ENCODE measurements at places on chromosomes 16 and 17.

GRCh38 chr16:62462971-62463370 lies 426.7 kb upstream of the CDH8 start:
- no peak for DNase-seq

- no peak for DNase-seq
These were observed 805 bp upstream of the C16orf95 start for GRCh38 chr16:87317750-87318644.

DNA sequence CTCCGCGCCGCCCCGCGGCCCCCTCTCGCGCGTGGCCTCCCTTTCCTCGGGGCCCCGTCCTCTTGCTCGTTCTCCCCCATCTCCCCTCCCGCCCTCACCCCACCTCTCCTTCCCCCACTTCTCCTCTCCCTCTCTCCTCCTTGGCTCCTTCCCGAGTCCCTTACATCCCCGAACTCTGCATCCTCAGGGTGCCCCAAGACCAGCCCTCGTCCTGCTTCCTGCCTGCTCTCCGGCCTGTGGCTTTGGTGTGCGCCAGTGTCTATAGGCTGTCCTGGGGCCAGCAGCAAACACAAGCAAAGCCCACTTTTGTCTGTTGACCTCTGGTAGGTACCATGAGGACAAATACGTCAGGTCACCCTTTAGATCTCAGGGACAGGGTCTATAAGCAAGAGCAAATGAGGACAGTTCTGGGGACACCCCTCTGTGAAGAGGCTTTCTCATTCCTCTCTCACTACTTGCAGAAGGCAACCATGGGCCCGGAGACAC lies 284 bp upstream of the COPZ2 start:
- DNase-seq: peak; percentile 73

- no peak for DNase-seq
These were observed 95.1 kb downstream of the METRNL start for GRCh38 chr17:83174362-83175118.

GRCh38 chr16:1200014-1200627 lies 24.9 kb downstream of the TPSG1 start:
- DNase-seq: no peak

DNA sequence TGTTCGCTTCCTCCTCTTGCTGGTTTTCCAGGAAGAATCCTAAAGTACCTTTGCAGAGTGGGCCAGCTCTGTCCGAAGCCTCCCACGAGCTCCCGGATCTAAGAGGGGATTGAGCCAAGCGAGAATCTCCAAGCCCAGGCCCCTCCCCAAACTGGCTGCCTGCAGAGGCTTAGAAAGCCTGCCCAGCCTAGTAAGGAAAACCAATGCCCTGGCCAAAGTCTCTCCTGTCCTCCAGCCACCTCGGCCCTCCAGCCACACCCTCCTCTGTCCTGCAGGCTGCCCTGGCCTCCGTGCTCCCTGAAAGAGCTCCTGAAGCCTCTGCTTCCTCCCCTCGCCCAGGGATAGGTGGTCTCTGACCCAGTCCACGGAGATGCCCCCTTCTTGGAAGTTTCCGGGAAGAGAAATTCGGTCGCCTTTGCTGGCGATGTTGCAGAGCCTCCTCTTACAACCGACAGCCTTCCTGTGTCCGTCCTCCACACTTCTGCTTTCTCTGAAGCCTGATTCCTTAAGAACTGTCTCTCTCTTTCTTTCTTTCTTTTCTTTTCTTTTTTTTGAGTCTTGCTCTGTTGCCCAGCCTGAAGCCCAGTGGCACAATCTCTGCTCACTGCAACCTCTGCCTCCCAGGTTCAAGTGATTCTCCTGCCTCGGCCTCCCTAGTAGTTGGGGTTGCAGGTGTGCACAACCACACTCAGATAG lies 54.9 kb upstream of the TOB1 start:
- DNase-seq: no peak

GRCh38 chr17:2694381-2695242 lies 17.0 kb downstream of the CLUH start:
- DNase-seq: no peak

GRCh38 chr17:79836510-79836971 lies 2.7 kb downstream of the CBX4 start:
- no peak for DNase-seq

GRCh38 chr17:83067718-83068261 lies 11.6 kb upstream of the METRNL start:
- DNase-seq: peak; percentile 60

DNA sequence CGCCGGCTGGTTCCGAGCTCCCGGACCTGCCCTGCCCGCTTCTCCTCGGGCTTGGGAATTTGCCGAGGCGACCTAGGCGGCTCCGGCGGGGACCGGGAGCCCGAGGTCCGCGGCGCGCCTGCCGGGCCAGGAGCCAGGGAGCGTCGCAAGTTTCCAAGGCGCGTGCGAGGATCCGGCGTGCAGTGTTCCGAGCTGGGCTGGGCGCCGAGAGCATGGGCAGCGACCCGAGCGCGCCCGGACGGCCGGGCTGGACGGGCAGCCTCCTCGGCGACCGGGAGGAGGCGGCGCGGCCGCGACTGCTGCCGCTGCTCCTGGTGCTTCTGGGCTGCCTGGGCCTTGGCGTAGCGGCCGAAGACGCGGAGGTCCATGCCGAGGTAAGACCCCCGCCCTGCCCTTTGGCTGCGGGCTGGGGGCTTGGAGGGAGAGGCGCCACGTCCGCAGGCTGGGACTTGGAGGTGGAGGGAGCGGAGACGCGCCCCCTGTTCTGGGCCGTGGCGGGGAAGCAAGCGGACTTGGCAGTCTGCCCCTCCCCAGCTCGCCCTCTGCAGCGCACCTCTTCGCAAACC lies 668 bp downstream of the MMP15 start:
- DNase-seq: no peak

DNA sequence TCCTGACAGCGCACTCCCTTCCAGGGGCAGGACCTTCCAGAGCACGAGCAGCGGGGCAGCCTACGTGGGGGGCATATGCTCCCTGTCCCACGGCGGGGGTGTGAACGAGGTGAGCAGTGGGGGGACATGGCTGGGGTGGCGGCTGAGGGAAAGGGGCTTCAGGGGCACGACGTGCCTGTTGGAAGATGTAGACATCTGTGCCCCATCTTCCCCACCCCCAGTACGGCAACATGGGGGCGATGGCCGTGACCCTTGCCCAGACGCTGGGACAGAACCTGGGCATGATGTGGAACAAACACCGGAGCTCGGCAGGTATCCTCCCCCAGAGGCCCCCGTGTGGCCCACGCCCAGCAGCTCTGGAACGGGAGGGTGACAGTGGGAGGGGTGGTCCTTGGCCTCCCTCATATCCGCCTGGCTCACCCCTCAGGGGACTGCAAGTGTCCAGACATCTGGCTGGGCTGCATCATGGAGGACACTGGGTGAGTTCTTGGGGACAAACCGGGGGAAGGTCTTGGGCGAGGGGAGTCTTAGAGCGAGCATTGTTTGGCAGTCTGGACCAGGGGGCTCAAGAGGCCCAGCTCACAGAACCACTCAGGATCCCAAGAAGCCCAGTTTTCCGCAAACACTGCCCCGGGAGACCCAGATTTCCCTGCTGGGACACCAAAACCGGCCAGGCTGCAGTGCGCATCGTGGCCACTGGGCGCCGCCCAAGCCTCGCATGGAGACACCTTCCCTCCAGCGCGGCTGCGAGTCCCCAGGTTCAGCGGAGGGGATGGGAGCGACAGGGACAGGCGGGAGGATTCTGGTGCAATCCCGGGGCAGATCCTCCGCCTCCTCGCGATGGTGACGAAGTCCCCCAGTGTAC lies 15.7 kb downstream of the ADAM11 start:
- peak; percentile 93 for DNase-seq

- peak; percentile 81 for DNase-seq
These were observed 174.6 kb upstream of the ZNF469 start for GRCh38 chr16:88208112-88208511.

DNA sequence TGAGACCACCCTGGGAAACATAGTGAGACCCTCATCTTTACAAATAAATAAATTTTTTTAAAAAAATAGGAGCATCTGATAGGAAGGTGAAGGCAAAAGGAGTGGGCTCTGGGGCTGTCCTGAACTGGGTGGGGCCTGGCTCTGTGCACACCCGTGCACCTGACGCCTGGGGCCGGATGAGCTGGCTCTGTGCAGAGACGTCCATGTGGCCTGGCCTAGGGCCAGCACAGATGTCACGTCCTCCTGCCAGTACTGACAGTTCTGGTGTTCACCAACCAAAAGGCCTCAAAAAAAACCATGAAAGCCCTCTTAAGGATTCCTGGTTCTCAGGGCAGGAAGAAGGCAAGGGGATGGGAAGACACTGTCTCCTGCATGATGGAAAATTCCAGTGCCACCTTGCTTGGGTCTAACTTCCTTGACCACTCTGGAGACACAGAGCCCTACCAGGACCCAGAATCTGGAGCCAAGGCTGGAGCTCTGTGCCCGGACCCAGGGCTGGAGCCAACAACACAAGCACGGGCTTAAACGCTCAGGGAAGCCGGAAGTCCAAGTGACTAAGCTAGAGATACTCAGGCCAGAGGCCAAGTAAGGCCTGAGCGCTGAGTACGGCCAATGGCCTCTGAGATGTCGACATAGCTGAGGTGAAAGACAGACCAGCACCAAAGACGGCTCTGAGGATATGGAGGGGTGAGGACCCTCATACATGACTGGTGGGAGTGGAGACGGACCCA lies 32.9 kb downstream of the COPRS start:
- DNase-seq: no peak

GRCh38 chr17:65051922-65052321 lies 4.6 kb downstream of the GNA13 start:
- DNase-seq: no peak

- no peak for DNase-seq
These were observed 3.4 kb upstream of the BPTF start for GRCh38 chr17:67821871-67822367.

- DNase-seq: no peak
These were observed 5.2 kb upstream of the CCDC182 start for GRCh38 chr17:57750109-57750871.

Measured in posterior cingulate gyrus (tissue), 11 donors.